ENCODE measurements at places on chromosomes 3 and 15. TPM values are rescaled to one million over a fixed set of nuclear protein-coding genes. Genes with fewer than 3 reads are reported as not detected.
A peak's percentile ranks its signal among the peaks of the same experiment; 100 is the strongest.

DNA sequence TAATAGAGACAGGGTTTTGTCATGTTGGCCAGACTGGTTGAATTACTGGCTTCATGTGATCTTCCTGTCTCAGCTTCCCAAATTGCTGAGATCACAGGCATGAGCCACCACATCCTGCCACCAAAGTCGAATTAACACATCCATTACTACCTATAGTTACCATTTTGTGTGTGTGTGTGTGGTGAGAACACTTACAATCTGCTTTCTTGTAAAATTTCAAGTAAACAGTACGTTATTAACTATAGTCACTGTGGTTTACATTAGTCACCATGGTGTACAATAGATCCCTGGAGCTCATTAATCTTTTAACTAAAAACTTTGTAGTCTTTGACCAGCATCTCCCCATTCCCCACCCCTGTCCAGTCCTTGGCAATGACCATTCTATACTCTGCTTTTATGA, 270.0 kb downstream of the NAALADL2 start:
- DNase-seq, result no peak
- H3K4me1 ChIP-seq, result no peaks in the 10 kb centered on the region
- H3K27me3 ChIP-seq, result no peaks in the 10 kb centered on the region
- no peak overlapping the region for H3K27ac ChIP-seq

The STRC gene
- total RNA-seq, result not detected

DNA sequence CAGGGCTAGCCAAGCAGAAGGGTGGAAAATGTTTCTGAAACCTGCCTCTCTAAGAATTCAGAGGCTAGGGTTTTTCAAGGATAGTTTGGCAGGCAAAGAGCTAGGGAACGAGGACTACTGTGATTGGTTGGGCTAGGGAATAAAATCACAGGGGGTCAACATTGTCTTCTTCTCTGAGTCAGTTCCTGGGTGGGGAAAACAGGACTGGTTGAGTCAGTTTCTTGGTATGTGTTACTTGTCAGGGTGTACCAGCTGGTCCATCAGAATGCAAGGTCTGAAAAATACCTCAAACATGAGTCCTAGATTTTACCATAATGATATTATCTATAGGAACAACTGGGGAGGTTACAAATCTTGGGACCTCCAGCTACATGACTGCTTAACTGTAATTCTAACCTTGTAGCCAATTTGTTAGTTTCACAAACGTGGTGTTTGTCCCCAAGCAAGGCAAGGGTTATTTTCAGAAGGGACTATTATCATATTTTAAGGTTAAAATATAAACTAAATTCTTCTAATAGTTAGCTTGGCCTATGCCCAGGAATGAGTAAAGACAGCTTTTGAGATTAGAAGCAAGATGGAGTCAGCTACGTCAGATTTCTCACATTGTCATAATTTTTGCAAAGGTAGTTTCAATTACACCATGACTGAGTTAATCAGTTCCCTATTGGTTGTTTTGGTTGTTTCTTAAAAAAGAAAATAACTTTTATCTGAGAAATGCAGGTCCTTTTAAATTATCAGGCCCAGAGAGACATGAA, 231.5 kb downstream of the ALCAM start:
- H3K27ac ChIP-seq, result no peak overlapping the region
- H3K27me3 ChIP-seq, result no peaks in the 10 kb centered on the region
- H3K36me3 ChIP-seq, result no peaks in the 10 kb centered on the region
- no peak for DNase-seq

The SPRED1 gene
- total RNA-seq, result 7.2 TPM

GRCh38 chr3:174812172-174812862, 46.8 kb upstream of the NAALADL2 start:
- no peaks in the 10 kb centered on the region for H3K36me3 ChIP-seq
- no peak overlapping the region for H3K4me3 ChIP-seq
- no peaks in the 10 kb centered on the region for H3K27me3 ChIP-seq
- DNase-seq, result no peak

DNA sequence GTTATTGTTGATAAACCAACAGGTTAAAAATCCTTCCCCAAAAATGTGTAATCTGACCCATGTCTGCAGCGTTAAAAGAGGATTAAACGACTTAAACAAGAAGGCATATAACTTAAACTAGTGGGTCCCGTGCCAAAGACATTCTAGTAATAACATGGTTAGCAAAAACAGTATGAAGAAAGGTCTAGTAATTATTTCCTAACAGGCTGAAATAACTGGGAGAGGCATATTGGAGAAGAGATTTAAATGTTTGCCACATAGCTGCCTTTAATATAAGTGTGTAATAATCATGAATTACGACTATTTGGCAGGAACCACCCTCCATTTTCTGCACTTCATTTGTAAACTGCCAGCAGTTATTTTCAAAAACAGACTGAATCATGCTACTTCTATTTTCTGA, 67.7 kb upstream of the CSPG5 start:
- H3K27ac ChIP-seq, result no peak overlapping the region
- no peak overlapping the region for H3K4me3 ChIP-seq
- H3K36me3 ChIP-seq, result peaks cover 7% of the 10 kb centered on the region
- peaks cover 16% of the 10 kb centered on the region for H3K4me1 ChIP-seq

GRCh38 chr15:39455471-39455991, 125.3 kb upstream of the THBS1 start:
- no peak for DNase-seq
- no peak overlapping the region for H3K4me3 ChIP-seq
- no peaks in the 10 kb centered on the region for H3K4me1 ChIP-seq
- H3K36me3 ChIP-seq, result no peaks in the 10 kb centered on the region

GRCh38 chr3:47296562-47297302, 14.0 kb downstream of the KLHL18 start:
- H3K27me3 ChIP-seq, result no peaks in the 10 kb centered on the region
- peaks cover 9% of the 10 kb centered on the region for H3K4me1 ChIP-seq
- no peak overlapping the region for H3K27ac ChIP-seq
- H3K4me3 ChIP-seq, result no peak overlapping the region
- peaks cover 2% of the 10 kb centered on the region for H3K36me3 ChIP-seq
- no peak for DNase-seq

DNA sequence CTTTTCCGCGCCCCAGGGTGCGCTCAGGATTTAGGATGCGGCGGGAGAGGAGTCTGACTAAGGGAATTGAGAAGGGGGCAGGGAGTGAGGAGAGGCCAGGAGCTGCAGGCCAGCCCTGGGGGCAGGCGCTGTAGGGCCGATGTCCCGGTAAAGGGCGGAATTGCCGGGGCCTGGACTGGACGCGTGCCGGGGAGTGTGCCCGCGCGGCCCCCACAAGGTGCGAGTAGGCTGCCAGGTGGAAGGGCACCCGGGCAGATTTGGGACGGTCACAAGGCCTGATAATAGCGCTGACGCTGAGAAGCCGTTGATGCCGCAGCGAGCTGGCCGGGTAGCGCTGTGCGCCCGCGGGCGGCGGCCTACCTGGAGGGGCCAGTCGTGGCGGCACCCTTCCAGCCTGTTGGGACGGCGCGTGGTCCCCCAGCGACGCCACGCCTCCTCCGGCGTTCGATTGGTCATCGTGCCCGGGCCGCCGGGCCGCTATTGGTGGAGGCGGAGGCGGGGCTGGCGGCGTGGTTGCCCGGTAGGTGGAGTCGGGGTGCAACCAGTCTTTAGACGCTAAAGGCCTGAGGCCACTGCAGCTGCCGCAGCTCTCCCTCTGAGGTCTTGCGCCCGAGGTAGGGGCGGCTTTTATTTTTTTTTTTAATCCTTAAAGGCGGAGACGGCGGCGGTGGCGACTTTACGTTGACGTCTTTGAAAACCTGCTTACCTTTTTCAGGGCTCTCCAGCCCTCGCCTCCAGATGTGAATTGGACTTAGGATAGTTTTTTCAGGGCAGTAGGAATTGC, 903 bp downstream of the SLC25A38 start:
- no peaks in the 10 kb centered on the region for H3K27me3 ChIP-seq
- H3K4me3 ChIP-seq, result peak overlapping the region; percentile 95
- H3K27ac ChIP-seq, result peak overlapping the region; percentile 96

DNA sequence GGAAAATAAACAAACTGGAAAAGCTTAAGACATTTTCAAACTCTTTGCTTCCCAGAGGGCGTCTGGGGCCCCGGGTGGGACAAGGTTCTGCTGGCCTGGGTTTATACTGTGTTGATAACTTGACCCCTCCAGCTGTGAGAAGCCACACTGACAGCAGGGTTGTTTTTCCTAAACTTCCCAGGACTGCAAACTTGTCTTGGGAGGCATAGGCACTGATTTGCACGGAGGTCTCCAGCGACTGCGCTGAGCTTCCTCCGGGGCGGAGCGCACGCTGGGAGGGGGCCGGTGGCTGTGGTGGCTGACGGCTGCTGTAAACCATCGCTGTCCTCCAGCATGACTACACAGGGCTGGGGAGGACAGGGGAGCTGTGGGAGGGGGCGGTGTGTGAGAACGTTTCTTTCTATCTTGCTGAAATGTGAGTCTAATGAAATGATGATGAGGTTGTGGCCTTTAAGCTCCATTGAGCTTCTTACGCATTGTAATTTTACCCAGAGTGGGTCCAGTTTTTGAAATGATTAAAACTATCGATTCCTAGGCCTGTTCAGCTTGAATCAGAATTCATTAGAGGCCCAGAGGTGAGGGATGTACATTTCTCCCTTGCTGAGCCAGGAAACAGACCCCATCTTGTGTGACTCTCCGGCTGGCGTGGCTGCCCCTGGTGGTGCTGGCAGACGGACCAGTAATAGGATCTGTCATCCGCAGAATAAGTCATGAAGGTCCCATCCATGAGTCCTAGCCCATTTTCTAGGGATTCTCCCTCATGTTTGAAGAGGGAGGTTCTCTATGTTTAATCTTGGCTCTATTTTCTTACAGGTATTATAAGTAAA, 40.5 kb upstream of the VPS8 start:
- no peak for DNase-seq
- H3K36me3 ChIP-seq, result no peaks in the 10 kb centered on the region
- H3K4me3 ChIP-seq, result no peak overlapping the region
- no peak overlapping the region for H3K27ac ChIP-seq
- H3K4me1 ChIP-seq, result no peaks in the 10 kb centered on the region

- no peaks in the 10 kb centered on the region for H3K27me3 ChIP-seq
- no peak overlapping the region for H3K4me3 ChIP-seq
- no peaks in the 10 kb centered on the region for H3K36me3 ChIP-seq
- DNase-seq, result no peak
Observed at GRCh38 chr3:139128803-139129202, 84.1 kb upstream of the PRR23C start.

DNA sequence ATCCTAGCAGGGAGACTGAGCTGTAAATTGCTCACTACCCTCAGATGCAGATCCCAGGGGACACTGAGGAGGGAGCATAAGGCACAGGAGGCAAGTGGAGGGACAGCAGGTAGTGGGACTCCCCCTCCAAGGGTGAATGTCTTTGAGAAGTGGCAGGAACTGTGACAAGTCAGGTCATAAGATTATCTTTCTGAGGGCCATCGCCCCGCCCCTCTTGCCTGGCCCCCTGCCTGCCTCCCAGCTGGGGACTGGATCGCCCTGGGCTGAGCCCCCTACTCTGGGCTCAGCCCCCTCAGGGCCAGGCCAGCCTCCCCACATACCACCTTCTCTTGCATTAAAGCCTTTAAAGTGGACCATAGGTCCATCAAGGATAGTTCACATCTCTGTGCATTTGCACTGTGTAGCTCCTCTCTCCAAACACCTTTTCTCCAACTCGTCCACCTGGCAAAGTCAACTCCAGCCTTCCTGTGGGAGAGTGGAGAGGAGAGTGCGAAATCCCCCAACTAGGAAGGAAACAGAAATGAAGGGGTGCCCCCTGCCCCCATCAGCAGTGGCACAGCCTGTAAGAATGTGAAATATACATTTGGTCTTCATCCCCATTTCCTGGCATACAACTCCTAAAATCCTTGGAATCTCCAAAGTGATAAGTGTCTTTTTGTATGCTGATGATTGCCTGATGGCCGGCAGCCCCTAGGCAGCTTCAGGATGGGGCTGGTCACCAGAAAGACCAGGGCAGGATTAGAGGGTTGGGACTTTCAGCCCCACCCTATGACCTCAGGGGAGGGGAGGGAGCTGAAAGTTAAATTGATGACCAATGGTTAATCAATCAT, 14.7 kb downstream of the PIF1 start:
- H3K36me3 ChIP-seq, result no peaks in the 10 kb centered on the region
- H3K27me3 ChIP-seq, result no peaks in the 10 kb centered on the region
- no peak overlapping the region for H3K27ac ChIP-seq
- no peak overlapping the region for H3K4me3 ChIP-seq

The P2RY13 gene
- 1.2 TPM for total RNA-seq

DNA sequence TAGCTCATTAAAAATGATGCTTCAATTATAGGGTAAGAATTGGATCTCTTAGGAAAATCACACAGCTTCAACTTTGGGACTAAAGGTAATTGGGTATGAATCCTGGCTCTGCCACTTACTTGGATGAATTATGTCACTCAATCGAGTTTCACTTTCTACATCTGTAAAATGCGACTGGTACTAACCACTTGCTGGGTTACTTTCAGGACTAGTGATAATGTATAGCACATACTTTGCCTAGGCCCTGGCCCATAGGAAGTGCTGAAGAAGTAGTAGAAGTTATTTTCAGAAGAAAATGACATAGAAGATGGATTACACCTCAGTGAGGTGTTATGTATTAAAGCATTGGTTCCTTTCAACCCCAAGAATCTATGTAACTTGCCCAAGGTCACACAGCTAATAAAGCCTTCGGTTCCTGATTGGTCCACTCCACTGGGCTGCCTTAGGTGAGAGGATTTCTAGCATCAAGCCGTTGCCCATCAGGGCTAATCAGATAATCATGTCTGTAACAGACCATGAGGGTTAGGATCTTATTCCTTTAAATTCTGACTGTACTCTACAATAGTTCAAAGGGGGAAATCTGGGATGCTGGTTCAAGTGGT, 29.4 kb upstream of the AP4E1 start:
- no peak overlapping the region for H3K27ac ChIP-seq
- no peaks in the 10 kb centered on the region for H3K36me3 ChIP-seq
- H3K27me3 ChIP-seq, result no peaks in the 10 kb centered on the region
- no peaks in the 10 kb centered on the region for H3K4me1 ChIP-seq

DNA sequence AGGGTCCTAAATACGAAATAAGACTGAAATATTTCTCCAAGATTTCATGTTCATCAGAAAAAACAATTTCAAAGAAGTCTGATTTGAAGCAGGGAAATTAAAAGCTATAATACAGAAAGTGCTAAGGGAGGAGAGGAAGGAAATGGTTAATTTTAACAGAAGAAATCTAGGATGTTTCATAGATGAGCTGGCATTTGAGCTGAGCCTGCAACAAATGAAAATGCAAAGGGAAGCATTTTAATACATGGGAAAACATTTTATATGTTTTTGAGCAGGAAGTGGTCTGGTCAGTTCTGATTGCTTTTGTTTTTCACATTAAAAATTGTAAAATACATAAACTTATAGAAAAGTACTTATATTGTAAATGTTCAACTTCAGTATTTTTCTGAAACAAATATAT, 17.2 kb upstream of the RAP2B start:
- no peaks in the 10 kb centered on the region for H3K36me3 ChIP-seq
- H3K4me3 ChIP-seq, result no peak overlapping the region
- H3K4me1 ChIP-seq, result no peaks in the 10 kb centered on the region
- H3K27me3 ChIP-seq, result no peaks in the 10 kb centered on the region
- no peak overlapping the region for H3K27ac ChIP-seq

- no peak overlapping the region for H3K4me3 ChIP-seq
- no peaks in the 10 kb centered on the region for H3K27me3 ChIP-seq
- H3K36me3 ChIP-seq, result peaks cover 12% of the 10 kb centered on the region
- DNase-seq, result no peak
- no peaks in the 10 kb centered on the region for H3K4me1 ChIP-seq
- H3K27ac ChIP-seq, result no peak overlapping the region
Observed at GRCh38 chr3:131007782-131008181, 18.8 kb downstream of the ASTE1 start.

GRCh38 chr15:92545996-92546395, 109.6 kb downstream of the FAM174B start:
- DNase-seq, result no peak
- H3K4me1 ChIP-seq, result no peaks in the 10 kb centered on the region
- H3K36me3 ChIP-seq, result no peaks in the 10 kb centered on the region
- no peak overlapping the region for H3K4me3 ChIP-seq
- H3K27ac ChIP-seq, result no peak overlapping the region
